ENCODE measurements at places on chromosomes 12 and 14.

DNA sequence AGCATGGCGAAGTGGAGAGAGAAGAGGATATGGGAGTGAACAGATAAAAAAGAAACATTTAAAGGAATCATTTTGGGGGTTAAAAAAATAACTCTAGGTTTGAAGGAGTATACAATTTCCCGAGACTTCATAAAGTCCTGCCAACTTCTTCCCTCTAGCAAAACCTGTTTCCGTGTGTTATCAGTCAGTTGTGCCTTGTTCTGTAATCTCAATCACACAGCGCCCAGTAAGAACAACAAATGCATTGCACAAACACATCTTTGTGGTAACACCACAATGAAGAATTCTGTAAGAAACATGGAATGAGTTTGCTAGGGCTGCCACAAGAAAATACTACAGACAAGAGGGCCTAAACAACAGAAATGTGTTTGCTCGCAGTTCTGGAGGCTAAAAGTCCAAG, 144.7 kb upstream of the FUT8 start:
- no peak for DNase-seq

- no peak for DNase-seq
Observed at GRCh38 chr14:105941226-105942166, 415.1 kb downstream of the TMEM121 start.

DNA sequence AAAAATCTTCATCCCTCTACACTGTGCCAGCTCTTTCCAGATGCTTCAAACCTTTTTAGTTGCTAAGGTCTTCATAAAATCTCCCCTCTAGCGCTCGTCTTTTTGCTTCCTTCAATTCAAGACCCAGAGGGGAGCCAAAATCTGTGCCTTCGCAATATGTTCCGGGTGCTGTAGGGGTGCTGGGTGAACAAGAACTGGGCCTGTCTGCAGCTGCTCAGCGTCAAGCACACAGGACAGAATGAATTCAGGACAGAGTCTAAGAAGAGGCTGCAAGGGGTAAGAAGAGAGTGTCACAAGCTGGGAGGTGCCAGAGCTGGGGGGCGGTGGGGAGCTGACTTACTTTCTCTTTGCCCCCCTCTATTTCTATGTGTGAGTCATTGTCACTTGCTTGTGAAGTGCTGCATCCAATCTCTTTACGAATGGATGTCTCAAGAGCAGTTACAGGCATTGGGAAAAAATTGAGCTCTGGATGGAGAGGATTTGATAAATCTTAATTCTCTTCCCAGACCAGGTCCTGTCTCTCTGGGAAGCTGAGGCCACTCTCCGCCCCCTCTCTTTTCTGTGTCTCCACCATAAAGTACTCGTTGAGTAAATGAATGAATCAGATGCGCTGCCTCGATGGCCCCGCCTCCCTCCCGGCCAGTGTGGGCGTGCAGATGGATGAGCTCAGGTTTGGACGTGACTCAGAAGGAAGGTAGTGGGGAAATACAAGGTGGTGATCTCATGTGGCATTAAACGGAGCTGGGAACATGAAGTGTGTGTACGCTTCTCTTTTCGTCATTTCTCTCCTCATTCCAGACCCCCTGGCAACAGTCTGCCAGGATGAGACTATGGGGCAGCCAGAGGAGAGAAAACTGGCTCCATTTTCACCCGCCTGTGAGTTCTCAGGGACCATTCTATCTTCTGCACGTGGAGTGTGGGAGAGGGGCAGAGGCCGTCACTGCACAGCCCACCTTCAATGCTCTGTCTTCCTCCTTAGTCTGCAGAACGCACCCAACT, 91.3 kb downstream of the TSPAN9 start:
- no peak for DNase-seq

DNA sequence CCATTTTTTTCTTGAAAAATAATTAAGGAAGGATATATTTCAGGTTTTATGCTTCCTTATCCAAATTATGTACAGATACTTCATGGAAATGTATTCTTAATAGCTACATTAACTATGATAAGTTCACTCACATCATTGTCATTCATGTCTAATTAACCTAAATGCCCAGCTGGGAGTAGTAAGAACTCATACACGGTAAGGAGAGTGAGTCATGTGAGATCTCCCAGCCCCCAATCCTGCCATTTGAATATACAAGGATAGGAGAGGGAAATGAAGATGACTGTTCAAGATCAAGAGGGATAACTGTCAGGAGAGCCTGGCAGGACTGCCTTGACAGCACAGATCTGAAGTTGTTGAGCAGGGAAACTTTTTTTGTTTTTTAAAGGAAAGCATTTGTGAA, 343.4 kb upstream of the USP15 start:
- no peak for DNase-seq
